NCI-H2107 (cell line): ENCODE measurements at places on chromosomes 6 and 20.

DNA sequence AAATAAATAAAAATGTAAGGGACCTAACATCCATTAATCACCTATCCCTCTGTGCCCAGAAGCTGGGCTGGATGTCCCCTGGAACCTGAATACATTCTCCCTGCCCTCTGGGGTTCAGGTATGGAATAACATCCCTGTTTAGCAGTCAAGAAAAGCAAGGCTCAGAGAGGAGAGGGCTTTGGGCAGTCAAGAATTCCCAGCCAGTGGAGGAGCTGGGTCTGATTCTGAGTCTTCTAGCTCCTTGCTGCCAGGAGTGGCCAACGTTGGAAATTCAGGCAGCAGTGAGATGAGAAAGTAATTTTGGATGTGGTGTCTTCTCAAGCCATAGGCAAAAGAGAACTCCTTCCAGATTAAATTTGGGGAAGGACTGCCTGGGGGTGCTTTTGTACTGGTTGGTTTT is 42.6 kb upstream of the ZNFX1 start:
- DNase-seq: peak; percentile 23

GRCh38 chr20:3183896-3184612 is 10.7 kb upstream of the LZTS3 start:
- DNase-seq: no peak

- no peak for DNase-seq
Measured at GRCh38 chr20:43463527-43464218, 6.0 kb downstream of the SRSF6 start.

GRCh38 chr6:135113860-135114259 is 59.2 kb upstream of the HBS1L start:
- no peak for DNase-seq

DNA sequence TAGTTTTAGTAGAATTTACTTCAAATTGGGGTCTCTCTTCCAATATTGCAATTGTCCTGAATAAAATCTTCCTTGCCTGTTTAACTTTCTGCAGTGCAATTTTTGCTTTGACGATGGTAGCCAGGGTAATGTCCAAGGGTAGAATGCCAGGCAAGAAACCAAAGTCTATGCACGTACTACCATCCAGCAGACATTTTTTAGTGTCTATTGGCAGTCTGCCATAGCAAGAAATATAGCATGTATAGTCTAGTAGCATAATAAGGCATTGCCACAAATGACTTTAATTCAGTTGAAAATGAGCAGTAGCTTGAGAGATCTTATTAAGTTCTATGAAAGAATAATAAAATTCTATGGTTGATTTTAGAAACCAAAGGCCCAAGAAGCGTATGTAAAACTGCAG is 62.3 kb upstream of the KCNQ5 start:
- no peak for DNase-seq

DNA sequence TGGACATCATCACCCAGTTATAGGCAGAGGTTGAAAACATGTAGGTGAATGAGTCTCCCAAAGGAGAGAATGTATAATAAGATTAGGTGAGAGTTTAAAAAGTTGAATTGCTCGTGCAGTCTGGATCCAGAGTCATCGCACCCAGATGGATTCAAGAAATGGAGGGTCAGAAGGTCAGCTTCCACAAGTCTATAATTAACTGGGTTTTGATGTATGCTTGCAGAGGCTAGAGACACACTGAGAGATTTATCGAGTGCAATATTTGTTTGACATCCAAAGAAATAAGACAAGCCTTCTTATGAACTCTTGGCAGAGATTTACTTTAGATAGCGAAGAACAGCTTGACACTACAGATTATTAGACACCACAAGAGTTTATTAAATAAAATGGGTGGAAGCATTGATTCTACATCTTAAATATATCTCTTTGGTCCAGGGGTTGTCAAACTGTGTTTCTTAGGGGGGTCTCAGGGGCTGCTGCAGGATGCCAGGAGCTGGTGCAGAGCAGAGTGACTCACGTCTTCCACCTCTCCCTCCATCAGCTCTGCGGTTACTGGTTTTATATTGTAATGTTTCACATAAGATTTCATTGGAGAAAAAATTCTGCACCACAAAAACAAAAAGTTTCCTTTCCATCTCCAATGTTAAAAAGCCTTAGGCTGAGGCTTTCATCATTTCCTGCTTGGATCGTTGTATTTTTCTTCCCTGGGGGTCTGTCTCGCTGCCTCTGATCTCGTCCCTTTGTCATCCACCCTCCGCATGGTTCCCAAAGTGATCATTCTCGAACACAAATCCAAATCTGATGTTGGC is 176.2 kb upstream of the AHI1 start:
- no peak for DNase-seq
